Stimulated activated CD4-positive, alpha-beta T cell treated with anti-CD3 and anti-CD28 coated beads, Interleukin-2, amount 100 ng/mL, for 4 hours (primary cell): ENCODE measurements at places on chromosomes 6 and 20.

DNA sequence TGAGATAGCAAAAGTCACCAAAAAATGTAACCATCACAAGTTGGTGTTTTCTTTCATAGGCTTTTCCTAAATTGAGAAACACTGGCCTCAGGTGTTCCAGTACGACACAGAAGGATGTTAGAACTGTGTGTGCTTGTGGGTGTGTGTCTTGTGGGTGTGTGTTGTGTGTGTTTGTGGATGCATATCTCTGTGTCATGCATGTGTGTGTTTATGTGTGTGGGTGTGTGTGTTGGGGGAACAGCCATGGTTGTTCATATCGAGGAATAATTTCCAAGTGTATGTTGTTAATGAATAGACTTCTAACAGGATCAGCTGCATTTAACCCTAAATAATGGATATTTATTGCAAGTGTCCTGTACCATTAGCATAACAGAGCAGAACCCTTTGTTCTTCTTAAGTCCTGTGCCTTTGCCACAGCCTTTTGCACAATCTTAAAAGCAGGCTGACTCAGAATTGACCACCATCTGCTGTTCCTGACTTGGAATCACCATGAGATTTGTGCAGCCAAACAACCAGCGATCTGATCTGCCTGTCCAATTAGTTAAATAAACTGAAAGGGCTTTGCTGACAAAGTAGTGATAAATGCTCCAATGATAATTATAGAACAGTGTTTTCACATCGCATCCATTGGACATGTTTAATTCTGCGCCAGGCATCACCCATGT is 7.6 kb downstream of the CD93 start:
- no peak for DNase-seq

DNA sequence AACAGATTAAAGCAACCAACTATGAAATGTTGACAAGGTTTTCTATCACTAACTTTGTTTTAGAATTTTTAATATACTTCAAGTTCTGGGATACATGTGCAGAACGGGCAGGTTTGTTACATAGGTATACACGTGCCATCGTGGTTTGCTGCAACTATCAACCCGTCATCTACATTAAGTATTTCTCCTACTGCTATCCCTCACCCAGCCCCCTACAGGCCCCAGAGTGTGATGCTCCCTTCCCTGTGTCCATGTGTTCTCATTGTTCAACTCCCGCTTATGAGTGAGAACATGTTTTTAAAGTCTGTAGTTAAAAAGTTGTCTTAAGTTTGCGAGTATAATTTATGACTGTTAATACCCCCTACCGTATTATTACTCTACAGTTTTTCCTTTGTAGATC is 844.3 kb upstream of the MANEA start:
- no peak for DNase-seq

DNA sequence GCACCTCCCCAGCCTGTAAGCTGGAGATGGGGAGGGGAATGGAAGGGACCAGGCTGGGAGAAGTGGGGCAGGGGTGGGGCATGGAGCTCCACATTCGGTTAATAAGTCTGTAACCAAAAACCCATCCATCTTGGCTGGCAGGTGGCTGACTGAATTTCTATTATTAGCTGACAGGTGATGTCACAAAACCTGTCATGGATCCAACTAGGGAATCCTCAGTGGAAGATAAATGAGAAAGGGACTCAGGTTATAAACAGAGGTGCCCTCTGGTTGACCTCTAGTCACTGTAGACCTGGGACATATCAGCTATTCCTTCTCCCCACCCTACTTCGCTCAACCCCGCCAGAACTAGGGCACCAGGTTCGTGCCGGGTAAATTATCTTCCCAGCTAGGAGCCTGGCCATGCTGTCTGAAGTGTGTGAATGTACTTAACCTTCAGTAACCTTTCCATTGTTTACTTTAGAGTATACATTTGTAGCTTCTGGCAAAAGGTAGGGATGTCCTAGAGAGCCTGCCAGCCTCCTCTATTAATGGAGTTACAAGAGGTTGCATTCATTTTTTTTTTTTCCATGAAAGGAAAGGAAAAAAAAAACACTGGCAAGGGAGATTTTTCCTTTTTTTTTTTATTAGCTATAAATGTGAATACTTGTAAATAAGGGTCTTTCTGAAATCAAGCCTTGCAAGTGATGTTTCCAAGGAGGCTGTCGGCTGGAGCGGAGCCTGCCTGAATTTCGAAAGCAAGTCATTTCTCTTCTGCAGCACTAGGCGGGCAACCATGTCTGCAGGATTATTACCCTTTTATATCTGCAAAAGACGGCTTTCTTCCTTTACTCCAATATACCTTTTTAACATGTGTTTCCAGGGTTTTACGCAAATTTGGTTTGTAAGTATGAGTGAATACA is 135.9 kb downstream of the TMEM242 start:
- no peak for DNase-seq

DNA sequence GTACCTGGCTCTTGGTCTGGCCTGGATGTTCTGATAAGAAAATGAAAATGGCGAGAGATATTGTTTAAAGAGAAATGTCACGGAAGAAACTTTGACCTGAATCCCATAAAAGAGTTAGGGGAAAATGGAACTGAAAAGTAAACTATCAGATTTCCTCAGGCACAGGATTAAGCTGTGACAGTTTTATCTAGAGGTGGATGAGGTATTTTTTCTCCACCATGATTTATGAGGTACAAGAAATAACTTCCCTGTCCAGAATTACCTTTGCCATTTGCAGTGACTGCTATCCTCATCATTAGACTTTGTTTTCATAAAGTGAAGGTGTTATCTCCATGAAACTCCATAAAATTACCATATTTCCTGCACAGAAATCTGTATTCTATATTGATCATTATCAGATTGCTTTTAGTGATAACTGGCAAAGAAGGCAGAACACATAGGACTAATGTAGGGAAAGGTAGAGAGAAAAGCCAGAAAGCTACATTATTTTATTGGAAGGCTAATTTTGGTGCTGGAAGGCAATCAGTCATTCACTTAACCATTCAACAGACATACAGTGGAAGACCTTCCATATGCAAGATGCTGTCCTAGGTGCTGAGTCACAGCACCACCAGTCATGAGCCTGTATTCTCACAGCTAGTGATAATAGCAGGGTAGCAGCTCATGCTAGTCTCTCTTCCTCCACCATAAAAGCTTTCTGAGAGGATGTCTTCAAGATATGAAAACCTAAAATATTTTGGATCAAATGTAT is 427.3 kb upstream of the CITED2 start:
- DNase-seq, result no peak
